ENCODE measurements at places on chromosomes 2 and 18.

DNA sequence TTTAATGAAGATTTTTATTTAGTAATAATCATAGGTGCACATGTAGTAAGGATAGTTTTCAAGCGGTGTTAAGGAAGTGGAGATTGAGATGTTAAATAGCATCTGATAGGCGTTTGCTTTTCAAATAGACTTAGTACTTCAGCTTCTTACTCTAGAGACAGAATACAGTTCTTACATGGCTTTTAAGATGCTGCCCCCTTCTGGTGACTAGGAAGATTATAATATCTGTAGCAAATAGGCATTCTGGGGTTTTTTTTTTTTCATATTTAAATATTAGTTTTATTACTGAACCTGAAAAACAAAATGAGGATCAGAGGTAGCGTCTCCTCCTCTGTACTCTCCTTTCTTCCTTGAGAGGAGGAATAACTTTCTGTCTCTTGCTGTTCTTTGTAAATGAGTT lies 100.2 kb downstream of the AGAP1 start:
- DNase-seq = peak; percentile 70

DNA sequence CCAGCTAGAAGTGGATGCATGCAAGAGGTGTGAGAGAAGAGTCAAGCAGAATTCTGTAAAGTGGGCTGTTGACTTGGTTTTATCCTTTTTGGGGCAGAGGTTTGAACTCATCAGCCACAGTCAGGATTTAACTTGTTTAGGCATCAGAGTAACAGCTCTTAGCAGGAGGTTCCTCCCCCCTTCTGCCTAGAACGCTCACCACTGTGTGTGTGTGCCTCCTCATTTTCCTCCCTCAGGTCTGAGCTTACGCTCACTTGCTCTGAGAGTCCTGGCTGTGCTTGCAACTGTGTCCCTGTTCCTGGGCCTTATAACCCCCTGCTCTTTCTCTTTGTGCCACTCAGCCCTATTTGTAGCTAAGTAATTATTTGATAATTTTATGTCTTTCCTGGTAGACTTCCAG lies 167.9 kb downstream of the TMEM182 start:
- DNase-seq = no peak

DNA sequence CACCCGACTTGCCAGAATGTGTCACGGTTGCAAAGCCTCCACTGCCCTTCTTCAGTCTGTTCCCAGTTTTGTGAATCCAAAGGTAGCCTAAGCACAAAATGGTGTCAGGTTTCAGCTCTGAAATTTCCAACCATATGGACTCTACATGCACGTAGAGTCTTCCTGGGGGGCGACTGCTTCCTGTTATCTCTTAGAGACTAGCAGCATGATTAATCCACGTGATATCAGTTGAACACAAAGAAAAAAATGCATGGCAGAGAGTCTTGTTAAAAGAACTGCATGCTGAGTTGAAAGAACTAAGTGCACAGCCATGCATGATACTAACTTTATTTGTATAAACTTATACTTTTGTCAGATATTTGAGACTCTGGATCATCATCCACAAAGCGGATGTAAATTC lies 404.4 kb downstream of the SOCS6 start:
- DNase-seq = peak; percentile 73

DNA sequence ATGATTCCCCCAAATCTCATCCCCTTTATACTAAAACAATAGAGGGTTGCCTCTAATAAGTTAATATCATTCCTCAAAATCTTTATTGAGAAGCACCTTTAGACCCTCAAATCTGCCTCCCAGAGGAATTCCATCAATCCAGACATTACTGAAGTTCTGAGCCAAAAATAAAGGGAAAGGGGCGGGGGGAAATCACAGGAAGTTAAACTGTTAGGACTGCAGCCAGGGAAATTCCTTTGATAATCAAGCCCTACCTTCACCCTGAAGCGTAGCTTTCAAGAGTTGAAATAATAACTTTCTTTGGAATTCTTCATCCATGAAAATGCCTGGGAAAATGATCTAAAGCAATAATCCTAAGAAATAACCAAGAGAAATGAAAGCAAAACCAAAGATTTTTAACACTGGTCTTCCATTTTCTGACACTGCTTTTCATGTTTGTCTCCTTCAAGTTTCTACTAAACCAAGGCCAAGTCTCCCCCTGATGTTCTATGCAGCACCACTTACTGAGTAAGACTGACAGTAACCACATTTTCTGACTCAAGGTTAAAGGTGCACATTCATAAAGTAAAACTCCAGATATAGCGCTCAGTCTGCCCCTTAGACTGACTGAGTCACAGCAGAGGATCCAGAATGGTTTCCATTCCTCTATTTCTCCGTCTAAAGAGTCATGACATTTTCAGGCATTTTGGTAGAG lies 78.2 kb downstream of the TCF4 start:
- no peak for DNase-seq

DNA sequence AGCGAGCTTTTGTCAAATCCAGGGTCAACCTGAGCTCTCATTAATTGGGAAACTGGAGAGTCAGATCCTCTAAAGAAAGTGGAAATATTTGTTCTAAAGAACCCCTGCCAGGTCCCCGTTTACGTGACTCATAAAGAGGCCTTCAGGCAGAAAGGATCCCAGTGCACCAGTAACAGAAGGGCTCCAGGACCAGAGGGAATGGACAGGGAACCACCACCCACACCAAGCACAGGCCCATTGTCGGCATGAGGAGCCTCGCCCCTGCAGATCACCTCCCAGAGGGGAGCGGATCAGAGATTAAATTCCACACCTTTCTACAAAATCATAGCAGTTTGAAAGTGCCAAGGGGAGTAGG lies 16.4 kb upstream of the C1QL2 start:
- DNase-seq = no peak
